T-helper 17 cell (primary cell): ENCODE measurements at places on chromosomes 16 and 17. TPM values are rescaled to one million over a fixed set of nuclear protein-coding genes. Genes with fewer than 3 reads are reported as not detected.

MRPL45 gene
- 17.4 TPM for total RNA-seq

PLEKHG4 gene
- 18.4 TPM for total RNA-seq

HAGHL gene
- 12.5 TPM for total RNA-seq

SLC35G6 gene
- total RNA-seq = not detected

CCL8 gene
- total RNA-seq = not detected

KCNJ2 gene
- total RNA-seq = 0.07 TPM

GJD3 gene
- not detected for total RNA-seq

CHST4 gene
- total RNA-seq = not detected

ANKFN1 gene
- not detected for total RNA-seq
